ENCODE measurements at places on chromosomes 2 and 18. TPM values are rescaled to one million over a fixed set of nuclear protein-coding genes. Genes with fewer than 3 reads are reported as not detected.

DNA sequence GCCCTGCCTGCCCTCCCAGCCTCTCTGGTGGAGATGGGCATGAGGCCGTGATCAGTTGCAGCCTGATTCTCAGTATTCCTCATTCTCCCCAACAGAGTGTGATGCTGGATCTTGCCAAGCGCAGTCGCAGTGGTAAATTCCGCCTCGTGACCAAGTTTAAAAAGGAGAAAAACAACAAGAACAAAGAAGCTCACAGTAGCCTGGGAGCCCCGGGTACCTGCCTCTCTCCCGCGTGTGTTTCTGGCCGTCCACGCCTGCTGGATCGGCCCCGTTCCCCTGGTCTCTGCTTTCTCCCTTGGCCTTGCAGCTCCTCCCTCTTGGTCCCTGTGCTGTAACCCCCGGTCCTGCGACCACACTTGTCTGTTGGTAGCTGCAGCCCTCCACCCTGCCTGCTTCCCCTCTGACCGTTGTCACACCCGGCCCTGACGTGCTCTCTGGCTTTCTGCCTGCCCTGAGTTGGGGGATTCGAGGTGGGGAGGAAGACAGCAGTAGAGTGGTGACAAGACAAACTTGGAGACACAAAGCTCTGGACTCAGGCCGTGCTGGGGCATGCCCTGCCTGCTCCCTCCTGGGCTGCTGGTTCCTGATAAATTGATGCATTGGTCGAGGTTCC lies 99.5 kb downstream of the USP40 start:
- DNase-seq: no peak

GRCh38 chr2:30639836-30640235 lies 167.4 kb downstream of the CAPN13 start:
- DNase-seq: no peak

MOB4 gene
- total RNA-seq: 35.1 TPM

GRCh38 chr2:88080545-88080944 lies 12.9 kb downstream of the SMYD1 start:
- no peak for DNase-seq

DNA sequence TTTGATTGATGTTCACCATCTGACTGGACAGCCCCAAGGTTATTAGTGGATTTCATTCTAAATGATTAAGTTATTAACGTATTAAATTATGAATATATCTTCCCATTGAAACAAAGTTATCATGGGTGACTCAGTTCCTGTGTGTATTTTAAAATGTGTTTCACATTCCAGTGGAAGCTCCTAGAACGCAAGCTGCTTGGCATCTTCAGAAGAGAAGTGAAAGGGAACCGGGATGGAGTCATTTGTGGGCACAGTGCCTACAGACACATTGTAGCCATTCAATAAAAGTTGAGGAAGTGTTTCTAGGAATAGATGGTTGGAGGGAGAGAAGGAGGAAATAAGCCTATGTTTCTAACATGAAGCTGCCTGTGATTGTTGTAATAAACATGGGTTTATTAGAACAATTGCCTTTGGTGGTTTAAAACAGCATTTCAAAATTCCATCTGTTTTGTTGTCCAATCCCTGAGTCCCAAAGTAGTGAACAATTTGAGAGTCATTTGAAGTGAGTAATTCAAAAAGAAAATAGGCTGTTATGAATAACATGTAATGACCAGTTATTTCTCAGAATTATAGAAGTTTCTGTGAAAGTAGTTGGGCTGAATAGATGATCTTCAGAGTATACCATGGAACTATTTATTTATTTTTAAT lies 143.5 kb downstream of the PKP4 start:
- DNase-seq: peak; percentile 66

GRCh38 chr2:204576362-204576979 lies 31.2 kb downstream of the PARD3B start:
- no peak for DNase-seq

PCARE gene
- 0.09 TPM for total RNA-seq

DNA sequence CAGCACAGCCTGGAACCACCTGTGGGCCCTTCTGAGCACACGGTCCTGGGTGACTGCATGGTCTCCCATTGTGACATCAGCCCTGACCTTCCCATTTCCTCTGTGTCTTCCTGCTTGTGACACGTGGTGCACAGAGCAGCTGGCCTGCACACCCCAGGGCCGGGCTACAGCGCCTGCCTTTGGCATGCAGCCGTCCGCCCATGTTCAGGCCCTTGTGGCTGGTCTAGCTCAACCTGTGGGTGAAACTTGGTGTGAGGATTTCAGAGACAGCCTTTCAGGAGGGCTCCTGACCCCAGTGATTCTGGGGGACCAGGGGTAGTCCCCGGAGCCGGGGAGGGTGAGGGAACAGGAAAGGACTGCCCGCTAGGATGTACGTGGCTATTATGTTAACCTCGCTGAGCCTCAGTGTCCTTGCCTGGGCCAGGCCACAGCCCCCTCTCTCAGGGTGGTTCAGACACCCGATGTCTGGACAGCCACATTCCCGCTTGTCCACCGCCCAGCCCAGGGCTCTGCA lies 284.8 kb upstream of the HS6ST1 start:
- peak; percentile 56 for DNase-seq

AQP12A gene
- total RNA-seq: not detected

CFC1 gene
- total RNA-seq: not detected

All from muscle of leg (tissue), 16 donors.